Endodermal cell (in vitro differentiated cells): ENCODE measurements at places on chromosomes 16 and 17. TPM values are rescaled to one million over a fixed set of nuclear protein-coding genes. Genes with fewer than 3 reads are reported as not detected.
A peak's percentile ranks its signal among the peaks of the same experiment; 100 is the strongest.

Gene CCDC200
- total RNA-seq = not detected in 3 replicates

GRCh38 chr17:35963663-35964062 lies 17.6 kb downstream of the CCL16 start:
- no peak for DNase-seq
- no peaks in the 10 kb centered on the region for H3K4me1 ChIP-seq
- H3K4me3 ChIP-seq = no peak overlapping the region
- H3K27me3 ChIP-seq = no peaks in the 10 kb centered on the region
- no peak overlapping the region for H3K27ac ChIP-seq

Gene CCDC40
- total RNA-seq = 11.9 to 38.9 TPM (median 30.1 TPM) in 3 replicates

Gene KCNH4
- not detected in 3 replicates for total RNA-seq

DNA sequence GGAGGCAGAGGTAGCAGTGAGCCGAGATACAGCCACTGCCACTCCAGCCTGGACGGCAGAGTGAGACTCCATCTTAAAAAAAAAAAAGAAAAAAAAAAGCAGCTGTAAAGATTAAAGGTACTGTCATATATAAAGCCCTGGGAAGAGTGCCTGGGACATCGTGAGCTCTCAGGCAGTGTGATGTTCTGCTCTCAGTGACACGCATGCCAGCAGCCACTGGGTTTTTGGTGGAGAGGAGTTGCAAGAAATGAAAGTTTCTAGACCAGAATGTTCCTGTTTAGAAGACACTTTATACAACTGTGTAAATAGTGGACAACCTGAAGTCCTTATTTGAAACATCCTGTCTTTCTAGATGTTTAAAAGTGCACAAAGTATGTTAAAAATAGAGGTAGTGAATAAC lies 213.2 kb downstream of the IRF8 start:
- H3K4me3 ChIP-seq = no peak overlapping the region
- H3K36me3 ChIP-seq = no peaks in the 10 kb centered on the region
- H3K27ac ChIP-seq = no peak overlapping the region
- no peak for DNase-seq

Gene SLC6A2
- total RNA-seq = not detected in 3 replicates

DNA sequence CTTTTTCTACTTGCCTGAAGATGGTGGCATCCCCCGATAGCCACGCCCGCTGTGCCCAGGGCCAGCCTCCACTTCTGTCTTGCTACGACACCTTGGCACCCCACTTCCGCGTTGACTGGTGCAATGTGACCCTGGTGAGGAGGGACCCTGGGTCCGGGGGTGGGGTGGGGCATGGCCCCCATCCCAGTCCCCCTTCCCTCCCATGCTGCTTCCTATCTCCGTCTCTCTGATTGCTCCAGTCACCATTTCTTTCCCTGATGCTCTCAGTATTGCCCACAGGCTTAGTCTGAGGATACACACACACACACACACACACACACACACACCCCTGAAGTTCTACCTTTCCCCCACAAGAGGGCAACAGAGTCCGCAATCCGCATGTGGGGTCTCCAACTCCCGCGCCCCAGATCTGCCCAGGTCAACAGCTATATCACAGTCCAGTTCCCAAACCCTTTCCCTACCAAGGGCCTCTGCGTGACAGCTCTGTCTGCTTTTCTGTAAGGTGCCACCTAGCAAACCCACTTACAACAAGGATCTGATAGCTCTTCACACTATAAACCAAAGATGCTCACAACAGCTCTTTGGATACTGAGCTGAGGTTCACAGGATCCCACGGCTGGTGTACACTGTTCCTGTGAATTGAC lies 3.4 kb downstream of the SGCA start:
- no peaks in the 10 kb centered on the region for H3K4me1 ChIP-seq
- H3K4me3 ChIP-seq = no peak overlapping the region
- peak; percentile 98 for DNase-seq
- H3K27ac ChIP-seq = no peak overlapping the region

Gene PRSS33
- total RNA-seq = not detected in 3 replicates

DNA sequence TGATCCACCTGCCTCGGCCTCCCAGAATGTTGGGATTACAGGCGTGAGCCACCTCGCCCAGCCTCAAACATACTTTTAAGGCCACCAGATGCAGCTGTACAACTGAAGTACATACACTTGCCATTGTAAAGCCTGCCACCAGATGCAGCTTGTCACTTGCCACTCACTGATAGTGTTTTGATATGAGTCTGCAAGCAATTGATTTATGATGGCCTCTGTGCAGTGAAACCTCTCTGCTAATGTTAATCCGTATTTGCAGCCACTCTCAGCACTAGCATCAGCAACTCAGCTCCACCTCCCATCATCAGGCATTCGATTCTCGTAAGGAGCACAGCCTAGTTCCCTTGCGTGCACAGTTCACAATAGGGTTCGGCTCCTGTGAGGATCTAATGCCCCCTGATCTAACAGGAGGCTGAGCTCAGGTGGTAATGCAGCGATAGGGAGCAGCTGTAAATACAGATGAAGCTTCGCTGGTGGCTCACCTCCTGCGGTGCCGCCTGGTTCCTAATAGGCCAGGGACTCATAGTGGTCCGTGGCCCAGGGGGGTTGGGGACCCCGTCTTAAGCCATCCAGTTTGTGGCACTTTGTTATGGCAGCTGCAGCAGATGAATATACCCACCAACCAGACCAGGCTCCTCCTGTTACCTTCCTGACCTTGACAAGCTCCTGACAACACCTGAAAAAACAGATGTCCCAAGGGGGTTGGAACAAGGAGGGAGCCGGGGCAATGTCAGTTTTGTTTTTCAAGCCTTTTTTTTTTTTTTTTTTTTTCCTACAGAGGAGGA lies 1.3 kb upstream of the HERPUD1 start:
- H3K4me1 ChIP-seq = no peaks in the 10 kb centered on the region
- DNase-seq = peak; percentile 62
- H3K36me3 ChIP-seq = peaks cover 21% of the 10 kb centered on the region
- H3K27ac ChIP-seq = no peak overlapping the region

Gene RUNDC3A
- 1.3 to 2.7 TPM (median 2.1 TPM) in 3 replicates for total RNA-seq

GRCh38 chr17:73952480-73953205 lies 250.8 kb upstream of the RPL38 start:
- peaks cover 14% of the 10 kb centered on the region for H3K4me1 ChIP-seq
- no peak overlapping the region for H3K27ac ChIP-seq
- H3K36me3 ChIP-seq = no peaks in the 10 kb centered on the region
- peaks cover 31% of the 10 kb centered on the region for H3K27me3 ChIP-seq
- H3K4me3 ChIP-seq = peak overlapping the region; percentile 57
- peak; percentile 90 for DNase-seq

DNA sequence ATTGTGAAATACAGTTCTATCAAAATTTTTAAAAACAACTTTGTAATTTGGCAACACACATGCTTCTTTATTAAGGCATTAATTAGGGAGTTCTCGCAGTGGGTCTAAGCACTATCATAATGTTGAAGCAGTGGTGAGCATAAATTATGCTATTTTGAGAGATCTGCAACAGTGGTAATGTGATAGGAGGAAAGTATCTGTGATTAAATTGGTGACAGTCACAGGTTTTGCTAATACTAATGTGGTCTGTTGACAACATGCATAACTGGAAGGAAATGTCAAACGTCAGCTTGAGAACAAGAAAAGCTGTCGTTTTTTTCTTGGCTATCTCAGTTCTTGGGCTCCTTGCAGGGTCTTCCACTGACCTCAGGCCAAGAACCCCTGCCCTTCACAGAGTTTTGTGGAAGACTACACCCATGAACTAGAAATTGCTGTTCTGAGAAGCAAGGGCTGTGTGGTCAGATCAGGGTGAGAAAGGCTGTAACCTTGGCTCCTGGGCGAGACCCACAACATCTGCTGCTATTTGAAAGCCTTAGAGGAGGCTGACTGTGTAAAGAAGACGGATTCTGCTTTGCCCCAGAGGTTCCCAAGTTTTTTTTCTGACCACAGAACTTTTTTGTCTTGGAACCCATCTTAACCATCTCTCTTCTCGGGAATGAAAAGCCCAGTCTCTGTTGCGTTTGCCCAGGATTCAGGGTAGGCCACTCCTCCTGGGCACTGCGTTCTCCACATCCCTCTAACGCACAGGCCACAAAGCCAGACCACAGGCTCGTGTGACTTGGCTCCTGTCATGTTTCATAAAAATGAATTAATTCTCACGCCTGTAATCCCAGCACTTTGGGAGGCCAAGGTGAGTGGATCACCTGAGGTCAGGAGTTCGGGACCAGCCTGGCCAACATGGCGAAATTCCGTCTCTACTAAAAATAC lies 13.9 kb downstream of the ATP2A1 start:
- DNase-seq = no peak
- H3K4me3 ChIP-seq = no peak overlapping the region
- H3K4me1 ChIP-seq = no peaks in the 10 kb centered on the region
- H3K36me3 ChIP-seq = no peaks in the 10 kb centered on the region
- no peaks in the 10 kb centered on the region for H3K27me3 ChIP-seq
- H3K27ac ChIP-seq = no peak overlapping the region

DNA sequence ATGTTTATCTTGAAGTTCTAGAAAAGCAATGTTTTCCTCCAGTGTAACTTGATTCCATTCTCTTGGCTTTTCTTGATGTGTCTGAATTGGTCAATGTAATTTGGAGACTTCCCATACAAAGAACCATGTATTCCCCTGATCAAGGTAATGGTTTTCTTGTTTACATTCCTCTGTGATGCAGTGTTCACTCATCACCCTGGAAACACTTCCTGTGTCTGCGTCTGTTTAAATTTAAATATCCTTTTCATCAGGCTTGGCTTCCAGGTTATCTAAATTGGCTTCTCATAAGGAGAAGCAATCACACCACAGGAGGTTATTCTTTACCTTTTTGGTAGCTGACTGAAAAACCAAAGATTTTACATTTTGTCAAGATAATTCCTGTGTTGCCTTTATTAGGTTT lies 237.3 kb upstream of the WSCD1 start:
- H3K36me3 ChIP-seq = no peaks in the 10 kb centered on the region
- peak overlapping the region; percentile 45 for H3K27ac ChIP-seq
- peak overlapping the region; percentile 25 for H3K4me3 ChIP-seq
- peaks cover 11% of the 10 kb centered on the region for H3K4me1 ChIP-seq
- DNase-seq = no peak
- no peaks in the 10 kb centered on the region for H3K27me3 ChIP-seq

DNA sequence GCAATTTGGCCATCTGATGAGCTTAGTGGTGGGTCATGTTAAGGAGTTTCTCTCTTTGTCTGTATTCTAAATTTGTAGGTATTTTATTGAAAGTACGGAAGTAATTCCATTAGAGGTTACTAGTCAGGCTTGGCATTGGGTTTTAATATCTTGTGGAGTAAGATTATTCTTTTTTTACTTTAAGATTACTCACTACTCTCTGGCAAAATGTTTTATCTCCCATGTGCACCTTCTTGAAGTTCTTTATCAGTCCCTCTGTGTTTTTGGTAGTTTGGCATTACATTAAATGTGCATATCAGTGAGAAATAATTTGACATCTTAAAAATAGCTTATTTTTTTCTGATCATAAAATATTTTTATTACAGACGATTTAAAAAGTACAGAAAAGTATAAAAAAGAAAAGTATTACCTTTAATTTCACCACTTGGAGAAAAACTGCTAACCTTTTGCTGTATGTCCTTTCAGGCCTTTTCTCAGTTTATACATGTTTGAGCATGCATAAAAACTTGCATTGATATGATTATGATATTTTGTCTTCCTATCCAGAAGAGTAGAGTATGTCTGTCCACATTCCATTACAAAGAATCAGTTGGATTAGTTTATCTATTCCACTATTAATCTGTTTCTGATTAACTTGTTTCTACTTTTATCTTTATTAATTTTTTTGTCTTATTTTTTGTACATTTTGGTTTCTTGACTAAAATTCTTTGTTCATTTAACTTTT lies 198.3 kb downstream of the SPECC1 start:
- H3K36me3 ChIP-seq = peaks cover 17% of the 10 kb centered on the region
- DNase-seq = no peak
- H3K27me3 ChIP-seq = no peaks in the 10 kb centered on the region

DNA sequence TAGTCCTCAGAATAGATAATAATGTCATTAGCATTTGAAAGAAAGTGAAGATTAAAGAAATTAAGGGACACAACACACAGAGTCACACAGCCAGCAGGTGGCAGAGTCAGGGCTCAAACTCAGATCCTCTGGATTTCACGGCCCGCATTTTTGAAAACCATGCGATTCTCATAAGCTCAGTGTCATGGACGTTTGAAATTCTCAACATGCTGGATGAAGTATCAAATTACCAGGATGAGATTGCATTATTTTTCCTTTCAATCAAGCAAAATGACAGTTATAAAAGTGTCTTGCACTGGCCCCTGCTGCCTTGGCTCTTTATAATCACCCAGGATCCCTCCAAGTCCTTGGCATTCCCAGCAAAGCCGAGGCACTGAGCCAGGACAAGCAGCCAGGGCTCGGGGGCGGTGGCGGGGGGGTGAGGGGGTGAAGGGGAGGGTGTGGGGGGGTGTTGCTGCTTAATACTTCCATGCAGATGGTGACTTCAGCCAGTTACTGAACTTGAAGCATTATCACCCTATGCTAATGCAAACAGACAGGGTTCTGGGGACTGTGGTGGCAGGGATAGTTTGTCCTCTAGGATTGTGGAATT lies 6.6 kb upstream of the BMERB1 start:
- no peaks in the 10 kb centered on the region for H3K36me3 ChIP-seq
- no peak overlapping the region for H3K4me3 ChIP-seq
- no peaks in the 10 kb centered on the region for H3K4me1 ChIP-seq
- H3K27ac ChIP-seq = no peak overlapping the region
- peak; percentile 61 for DNase-seq

Gene WNT9B
- total RNA-seq = 0.33 TPM in 1 of 3 replicates, not detected in the others

Gene TAF1C
- total RNA-seq = 78.4 and 99.8 TPM in 2 replicates

GRCh38 chr17:47961406-47961805 lies 3.7 kb upstream of the PRR15L start:
- peak; percentile 39 for DNase-seq
- H3K4me1 ChIP-seq = peaks cover 13% of the 10 kb centered on the region
- H3K36me3 ChIP-seq = no peaks in the 10 kb centered on the region

GRCh38 chr17:40559954-40560591 lies 5.2 kb downstream of the CCR7 start:
- no peak overlapping the region for H3K4me3 ChIP-seq
- peak; percentile 99 for DNase-seq
- no peaks in the 10 kb centered on the region for H3K36me3 ChIP-seq
- no peaks in the 10 kb centered on the region for H3K27me3 ChIP-seq
- H3K4me1 ChIP-seq = no peaks in the 10 kb centered on the region

DNA sequence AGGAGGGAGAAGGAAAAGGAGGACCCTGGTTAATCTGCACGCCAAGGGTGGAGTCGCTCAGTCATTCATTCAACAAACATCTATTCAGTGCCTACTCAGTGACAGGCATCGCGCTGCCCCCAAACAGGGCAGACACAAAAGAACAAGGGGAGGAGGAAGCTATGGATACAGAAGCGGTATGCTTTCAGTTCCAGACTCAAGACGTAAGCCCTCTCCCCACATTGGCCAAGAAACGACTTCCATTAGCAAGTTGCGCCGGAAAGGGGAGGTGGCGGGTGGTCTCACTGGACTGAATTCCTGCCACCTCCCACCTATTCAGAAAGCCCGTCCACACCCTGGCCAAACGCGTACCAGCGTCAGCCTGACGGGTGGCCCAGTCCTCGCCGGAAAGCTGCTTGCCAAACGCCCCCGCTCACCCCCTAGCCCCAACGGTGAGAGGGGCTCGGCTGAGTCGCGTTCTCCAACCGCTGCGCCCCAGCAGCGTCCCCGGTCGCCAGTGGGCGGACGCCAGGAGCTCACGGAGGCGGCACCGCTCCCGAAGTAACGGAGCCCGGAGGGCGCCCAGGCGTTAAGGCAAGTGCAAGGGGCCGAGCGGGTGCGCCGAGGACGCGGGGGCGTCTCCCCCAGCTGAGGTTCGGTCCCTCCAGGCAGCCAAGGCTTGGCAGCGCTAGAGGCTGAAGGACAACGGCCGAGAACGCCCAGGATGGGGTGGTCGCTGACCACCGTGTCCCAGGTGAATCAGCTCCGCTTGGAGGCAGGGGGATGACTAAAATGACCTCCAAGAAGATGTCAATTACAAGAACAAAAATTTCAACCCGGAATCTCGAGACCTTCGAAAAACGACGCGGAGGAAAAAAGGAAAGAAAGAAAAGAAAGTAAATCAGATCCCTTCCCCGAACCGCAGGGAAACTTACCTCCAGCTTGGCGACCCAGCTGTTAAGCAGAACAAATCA lies 470.7 kb downstream of the SOX9 start:
- H3K36me3 ChIP-seq = no peaks in the 10 kb centered on the region
- H3K4me1 ChIP-seq = peaks cover 3% of the 10 kb centered on the region
- peak overlapping the region; percentile 82 for H3K4me3 ChIP-seq
- peak; percentile 81 for DNase-seq
